Pons (tissue), 1 donor: ENCODE measurements at places on chromosomes 6 and 20.
A peak's percentile ranks its signal among the peaks of the same experiment; 100 is the strongest.

- DNase-seq, result peak; percentile 42
Observed at GRCh38 chr20:7113577-7114466, 346.3 kb downstream of the BMP2 start.

DNA sequence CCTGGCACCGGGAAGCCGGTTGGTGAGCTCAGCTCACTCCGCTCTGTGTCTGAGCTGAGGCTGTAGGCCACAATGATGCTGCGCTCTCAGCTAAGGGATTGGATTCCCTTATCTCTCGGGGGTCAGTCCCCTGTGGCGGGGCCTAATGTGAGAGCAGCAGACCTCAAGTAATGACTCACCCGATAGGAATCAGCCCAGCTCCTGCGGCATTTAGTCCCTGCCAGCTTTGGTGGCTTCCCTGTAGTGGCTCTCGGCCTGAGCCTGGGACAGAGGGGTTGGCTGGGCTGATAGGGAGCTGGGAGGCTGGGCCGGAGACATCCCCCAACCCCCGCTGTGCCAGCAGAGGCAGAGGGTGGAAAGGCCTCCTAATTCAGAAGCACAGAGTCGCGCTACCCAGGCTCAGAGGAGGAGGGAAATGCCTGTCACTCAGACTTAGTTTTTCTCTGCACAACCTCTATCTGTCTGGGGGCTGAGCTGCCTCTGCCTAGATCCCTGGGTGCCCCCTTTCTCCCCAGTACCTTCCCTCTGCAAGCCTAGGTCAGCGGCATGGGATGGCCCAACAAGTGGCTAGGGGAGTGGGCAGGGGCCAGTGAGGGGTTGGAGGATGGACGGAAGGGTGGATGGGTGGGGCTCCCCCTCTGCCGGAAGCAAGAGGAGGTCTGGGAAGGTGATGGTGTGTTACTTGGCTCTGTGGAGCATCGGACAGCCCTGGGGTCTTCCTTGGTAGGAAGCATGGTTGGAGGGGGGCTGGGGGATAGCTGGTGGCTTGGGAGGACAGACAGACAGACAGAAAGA is 92.2 kb downstream of the CDH22 start:
- no peak for DNase-seq

GRCh38 chr6:149890629-149891045 is 7.3 kb downstream of the RAET1E start:
- no peak for DNase-seq

GRCh38 chr6:153044295-153044694 is 41.8 kb upstream of the MTRF1L start:
- no peak for DNase-seq

DNA sequence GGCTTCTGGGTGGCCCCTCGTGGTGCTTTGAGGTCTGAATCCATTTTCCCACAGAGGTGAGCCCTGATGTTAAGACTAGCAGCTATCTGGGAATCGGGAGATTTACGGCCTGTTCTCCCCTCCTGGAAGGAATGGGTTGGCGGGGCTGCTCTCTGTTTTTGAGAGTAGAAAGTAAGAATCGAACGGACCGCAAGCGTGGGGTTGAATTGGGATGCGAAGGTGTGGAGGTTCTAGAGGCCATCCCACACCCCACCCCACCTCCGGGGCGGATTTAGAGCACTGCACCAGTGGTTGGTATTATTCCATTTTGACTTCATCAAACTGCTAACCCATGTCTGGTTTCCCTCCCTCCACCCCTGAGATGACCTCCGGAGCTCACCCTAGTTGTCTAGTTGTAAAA is 11.5 kb downstream of the PYGB start:
- no peak for DNase-seq
